Astrocyte (in vitro differentiated cells and primary cell): ENCODE measurements at places on chromosomes 2 and 18.

GRCh38 chr2:75474115-75474514 lies 86.6 kb downstream of the EVA1A start:
- no peak for DNase-seq

GRCh38 chr2:186780701-186781316 lies 68.2 kb downstream of the ZSWIM2 start:
- DNase-seq = peak; percentile 20

DNA sequence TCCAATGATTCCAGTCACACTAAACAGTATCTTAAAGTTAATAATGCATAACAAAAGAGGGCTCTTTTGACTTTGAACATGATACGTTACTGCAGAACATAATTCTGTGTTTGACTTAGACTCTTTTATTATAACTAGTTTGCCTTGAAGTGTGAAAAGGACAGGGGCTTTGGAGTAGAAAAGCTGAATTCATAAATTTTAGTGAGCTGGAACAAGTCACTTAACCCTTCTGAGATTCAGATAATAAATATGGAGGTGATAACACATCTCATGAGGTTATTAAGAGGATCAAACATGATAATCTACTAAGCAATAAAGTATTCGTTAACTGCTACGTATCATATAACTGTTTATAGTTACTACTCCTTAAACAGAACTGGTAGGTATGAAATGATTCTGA lies 44.7 kb upstream of the FLACC1 start:
- DNase-seq = no peak

DNA sequence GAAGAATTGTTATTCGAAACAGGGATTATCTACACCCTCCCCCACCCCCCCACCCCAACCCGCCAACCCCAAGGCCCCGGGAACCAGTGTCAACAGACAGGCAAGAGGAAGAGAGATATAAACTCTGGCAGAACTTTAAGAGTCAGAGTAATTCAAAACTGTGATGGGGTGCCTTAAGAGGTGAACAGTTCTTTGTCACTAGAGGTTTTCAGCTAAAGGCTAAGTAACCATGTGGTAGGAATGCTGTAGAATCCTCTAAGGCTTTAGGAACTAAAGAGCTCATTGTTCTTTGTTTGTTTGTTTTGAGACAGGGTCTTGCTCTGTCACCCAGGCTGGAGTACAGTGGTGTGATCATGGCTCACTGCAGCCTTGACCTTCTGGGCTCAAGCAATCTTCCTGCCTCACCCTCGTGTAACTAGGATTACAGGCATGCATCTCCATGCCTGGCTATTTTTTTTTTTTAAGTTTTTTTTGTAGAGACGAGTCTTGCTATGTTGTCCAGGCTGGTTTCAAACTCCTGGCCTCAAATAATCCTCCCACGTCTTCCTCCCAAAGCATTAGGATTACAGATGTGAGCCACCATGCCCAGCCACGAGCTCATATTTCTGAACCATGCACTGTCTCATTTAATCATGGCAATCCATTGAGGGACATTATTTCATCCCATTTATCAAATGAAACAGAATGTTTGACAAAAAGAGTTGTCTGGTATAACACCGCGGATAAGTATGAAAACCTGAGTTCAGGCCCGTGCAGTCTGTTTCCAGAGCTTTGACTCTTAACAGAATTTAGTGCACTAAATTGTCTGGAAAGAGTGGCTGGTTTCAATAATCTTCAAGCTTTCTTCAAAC lies 20.8 kb upstream of the TMEM17 start:
- DNase-seq = no peak

- DNase-seq = peak; percentile 33
Observed at GRCh38 chr2:165203689-165204559, at the start of gene SCN3A. Gene SCN3A, minus strand, starts transcription at chr2:165204050. Its CDS starts 27,656 bp downstream, at chr2:165176394.

GRCh38 chr2:27518782-27519113 lies 22.1 kb downstream of the GCKR start:
- DNase-seq = no peak

GRCh38 chr18:13332874-13333273 lies 114.3 kb downstream of the LDLRAD4 start:
- no peak for DNase-seq

DNA sequence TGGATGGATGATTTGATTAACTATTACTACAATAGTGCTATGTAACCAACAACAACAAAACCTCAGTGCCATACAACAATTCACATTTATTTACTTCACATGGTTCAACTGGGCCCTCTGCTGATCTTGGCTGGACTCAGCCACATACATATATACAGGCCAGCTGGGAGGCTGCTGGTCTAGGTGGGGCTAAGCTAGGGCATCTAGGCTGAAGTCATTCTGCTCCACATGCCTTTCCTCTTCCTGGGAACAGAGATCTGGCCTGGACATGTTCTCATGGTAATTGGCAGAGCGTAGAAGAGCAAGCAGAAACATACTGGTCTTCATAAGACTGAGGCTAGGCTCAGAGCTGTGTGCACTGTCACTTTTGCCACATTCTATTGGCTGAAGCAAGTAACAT lies 102.8 kb upstream of the RNF152 start:
- DNase-seq = no peak

GRCh38 chr2:106140913-106141312 lies 53.2 kb downstream of the UXS1 start:
- no peak for DNase-seq

DNA sequence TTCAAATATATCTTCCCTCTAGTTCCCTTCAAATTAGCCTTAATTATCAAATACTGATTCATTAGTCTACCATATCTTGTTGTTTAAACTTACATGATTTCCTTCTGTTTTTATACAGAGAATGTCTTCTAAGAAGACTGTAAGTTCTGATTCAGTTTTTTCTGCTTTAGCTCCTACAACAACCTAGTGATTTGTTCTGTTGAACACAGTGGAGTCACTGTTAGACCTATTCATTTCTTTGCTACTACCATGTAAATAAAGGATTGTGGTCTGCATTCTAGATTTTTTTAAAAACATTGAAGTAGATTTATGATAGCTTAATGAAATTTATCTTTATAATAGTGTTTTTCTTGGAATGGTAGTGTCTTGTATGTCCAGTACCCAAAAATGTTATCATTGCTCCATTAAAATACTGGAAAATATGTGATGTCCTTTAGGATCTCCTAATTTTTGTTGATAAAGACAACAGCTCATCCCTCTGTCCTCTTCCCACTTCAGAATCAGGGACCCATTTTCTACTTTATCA lies 146.4 kb downstream of the MBD5 start:
- peak; percentile 27 for DNase-seq

- no peak for DNase-seq
Observed at GRCh38 chr2:166565501-166565900, 71.5 kb upstream of the SCN7A start.

GRCh38 chr2:20223407-20224163 lies 1.3 kb downstream of the SDC1 start:
- DNase-seq = peak; percentile 40

GRCh38 chr2:219207884-219208740 lies 1.5 kb downstream of the ZFAND2B start:
- peak; percentile 4 for DNase-seq

DNA sequence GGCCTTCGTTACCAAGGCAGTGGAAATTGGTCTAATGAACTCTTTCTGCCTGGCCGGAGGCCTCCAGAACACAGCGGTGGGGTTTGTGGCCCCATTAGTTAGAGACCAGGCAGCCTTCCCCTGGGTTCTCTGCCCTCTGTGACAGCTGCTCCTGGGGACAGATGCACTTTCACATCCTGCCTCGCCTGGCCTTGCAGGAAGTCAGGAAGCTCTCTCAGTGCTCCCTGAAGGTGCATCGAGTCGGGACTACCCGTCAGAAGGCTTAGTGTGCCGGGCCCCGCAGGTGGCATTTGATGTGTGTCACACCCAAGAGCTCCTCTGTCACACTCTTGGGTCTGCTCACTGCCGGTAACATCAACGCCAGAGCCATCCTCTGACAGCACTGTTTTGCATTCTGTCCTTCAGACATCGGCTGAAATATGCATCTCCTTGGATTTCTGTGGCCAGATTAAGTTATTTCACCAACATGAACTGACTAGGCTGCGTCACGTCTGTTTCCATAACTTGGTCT lies 158.3 kb downstream of the LDLRAD4 start:
- no peak for DNase-seq

DNA sequence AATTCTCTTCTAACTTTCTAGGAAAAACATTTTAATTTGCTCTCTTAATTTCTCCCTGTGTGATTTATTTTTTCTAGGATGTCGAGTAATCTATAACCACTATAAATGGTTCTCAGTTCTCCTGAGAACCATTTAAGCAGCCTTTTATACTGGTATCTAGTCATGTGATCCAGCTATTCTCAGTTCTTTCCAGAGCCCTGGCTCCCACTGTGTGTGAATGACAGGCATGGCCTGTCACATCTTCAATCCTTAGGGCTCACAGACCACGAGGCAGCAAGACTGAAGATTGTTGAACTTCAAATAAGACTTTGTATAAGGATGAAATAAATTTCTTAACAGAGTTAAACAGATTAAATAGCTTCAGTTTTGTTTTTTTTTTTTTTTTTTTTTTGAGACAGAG lies 219.4 kb downstream of the HNMT start:
- no peak for DNase-seq

GRCh38 chr2:185998562-185999070 lies 260.0 kb downstream of the FSIP2 start:
- DNase-seq = no peak

DNA sequence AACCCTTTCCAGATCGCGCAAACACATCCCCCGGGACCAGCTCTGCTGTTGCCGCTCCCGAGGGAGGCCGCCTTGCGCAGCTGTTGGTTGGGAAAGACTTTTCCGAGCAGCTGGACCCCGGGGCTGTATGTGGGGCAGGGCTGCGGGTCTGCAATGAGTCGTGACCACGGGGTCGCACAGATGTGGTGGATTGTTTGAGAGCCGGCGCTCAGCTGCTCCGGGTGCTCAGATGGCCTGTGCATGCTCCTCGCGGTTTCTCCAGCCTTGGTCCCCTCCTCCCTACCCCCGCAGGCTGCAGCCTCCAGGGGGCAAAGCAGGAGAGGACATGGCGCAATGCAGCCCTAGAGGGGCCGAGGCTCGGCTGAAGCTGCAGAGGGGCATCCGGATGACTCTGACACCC lies 105.2 kb upstream of the OTOS start:
- DNase-seq = no peak

GRCh38 chr2:241458687-241459086 lies 49.7 kb downstream of the STK25 start:
- no peak for DNase-seq

GRCh38 chr2:228378696-228379425 lies 197.4 kb upstream of the SPHKAP start:
- DNase-seq = no peak

DNA sequence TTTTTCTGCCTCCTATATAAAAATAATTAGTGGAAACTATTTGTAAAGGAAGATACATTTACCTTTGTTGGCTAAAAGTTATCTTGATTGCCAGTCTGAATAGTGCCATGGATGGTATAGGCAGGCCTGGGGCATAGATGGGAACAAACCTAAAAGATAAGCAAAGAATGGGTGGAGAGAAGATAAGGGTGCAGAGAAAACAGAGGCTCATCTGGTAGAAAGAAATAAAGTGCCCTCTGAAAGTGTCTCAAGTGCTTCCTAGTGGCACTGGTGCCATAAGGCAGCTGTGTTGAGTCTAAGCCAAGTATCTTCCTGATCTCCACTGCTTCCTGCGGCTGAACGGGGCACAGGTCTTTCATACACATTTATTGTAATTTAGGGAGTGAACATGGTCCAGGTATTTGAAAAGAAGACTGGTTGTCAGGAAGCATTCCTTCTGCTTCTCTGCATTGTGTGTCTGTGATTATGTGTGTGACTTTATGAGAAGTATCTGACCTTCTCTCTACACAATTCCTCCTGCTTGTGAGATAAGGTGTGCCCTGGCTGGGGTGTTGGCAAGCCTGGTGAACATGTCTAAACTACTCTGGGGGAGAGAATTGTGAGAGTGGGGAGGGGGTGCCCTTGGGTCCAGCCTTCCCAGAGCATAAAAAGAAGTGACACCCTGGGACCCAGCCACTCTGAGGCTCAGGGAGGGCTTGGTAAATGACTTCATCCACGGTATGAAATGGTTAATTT lies 280.5 kb downstream of the CAMKMT start:
- no peak for DNase-seq
